Mesendoderm (in vitro differentiated cells): ENCODE measurements at places on chromosomes 12 and 14.
A peak's percentile ranks its signal among the peaks of the same experiment; 100 is the strongest.

DNA sequence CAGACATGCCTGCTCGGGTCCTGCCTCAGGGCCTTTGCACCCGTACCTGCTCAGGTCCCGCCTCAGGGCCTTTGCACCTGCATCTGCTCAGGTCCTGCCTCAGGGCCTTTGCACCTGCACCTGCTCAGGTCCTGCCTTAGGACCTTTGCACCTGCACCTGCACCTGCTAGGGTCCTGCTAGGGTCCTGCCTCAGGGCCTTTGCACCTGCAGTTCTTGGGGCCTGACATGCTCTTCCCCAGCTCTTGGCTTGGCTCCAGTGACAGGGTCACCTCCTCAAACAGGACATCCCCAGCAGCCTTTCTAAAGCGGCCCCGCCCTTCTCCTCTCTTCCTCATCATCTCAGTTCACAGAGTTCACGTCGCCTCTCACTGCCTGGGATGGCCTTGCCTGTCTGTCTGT, 54.9 kb upstream of the NCOR2 start:
- no peak overlapping the region for H3K27ac ChIP-seq
- H3K27me3 ChIP-seq: no peaks in the 10 kb centered on the region
- DNase-seq: no peak
- H3K36me3 ChIP-seq: no peaks in the 10 kb centered on the region
- no peak overlapping the region for H3K4me3 ChIP-seq

DNA sequence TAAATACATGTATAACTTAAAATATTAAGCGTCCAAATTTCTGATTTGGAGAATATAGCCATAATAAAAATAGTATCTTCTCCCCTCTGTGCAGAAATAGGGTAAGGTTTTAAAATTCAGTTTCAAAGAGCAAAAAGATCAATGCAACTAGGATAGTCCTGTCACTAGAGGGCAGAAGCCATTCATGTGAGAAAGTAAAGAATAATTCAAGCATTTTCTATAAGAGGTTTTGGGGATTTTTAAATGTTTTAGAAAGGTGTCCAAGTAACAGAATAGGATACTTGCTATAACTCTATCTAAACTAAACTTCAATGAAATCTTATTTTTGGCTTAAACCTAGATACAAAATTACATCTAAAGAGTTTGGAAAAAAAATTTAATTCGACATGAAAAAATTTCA, 50.3 kb downstream of the ADAMTS20 start:
- no peak overlapping the region for H3K4me3 ChIP-seq

DNA sequence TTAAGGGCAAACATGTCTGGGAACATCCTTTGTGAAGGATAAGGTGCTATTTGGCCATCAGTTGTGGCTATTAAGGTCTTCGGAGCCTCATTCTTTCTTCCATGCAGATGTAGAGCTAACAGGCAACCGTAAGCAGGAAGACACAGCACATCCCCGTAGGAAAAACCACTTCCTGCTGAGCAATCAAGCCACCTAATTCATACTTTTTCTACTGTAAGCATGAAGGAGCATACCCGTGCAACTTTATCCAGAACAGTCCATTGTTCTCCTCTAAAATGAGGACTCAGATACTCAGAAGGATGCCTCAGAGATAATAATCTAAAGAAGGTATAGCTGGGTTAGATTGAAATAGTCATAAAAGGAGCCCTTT, 232.0 kb downstream of the PPM1H start:
- no peaks in the 10 kb centered on the region for H3K36me3 ChIP-seq
- no peaks in the 10 kb centered on the region for H3K27me3 ChIP-seq
- peaks cover 24% of the 10 kb centered on the region for H3K4me1 ChIP-seq
- H3K4me3 ChIP-seq: no peak overlapping the region
- peak; percentile 75 for DNase-seq

DNA sequence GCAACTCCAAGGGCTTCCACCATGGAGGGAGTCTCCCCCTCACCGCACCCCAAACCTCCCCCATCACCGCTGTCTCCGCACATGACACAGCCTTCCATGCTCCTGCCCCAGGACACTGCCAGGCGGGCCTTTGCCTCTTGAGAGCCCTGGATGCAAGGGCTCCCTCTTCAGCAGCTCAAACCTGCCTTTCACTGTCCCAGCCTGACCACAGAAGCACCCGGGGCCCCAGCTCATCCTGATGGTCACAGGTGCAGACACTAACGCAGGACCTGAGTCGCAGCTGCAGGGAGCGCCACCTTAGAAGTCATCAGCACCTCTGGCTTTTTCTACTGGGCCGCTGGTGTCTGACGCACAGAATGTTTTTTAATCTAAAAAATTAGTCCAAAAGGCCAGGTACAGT, 54.0 kb downstream of the SYNE3 start:
- no peak overlapping the region for H3K27ac ChIP-seq
- no peaks in the 10 kb centered on the region for H3K27me3 ChIP-seq
- no peak for DNase-seq

DNA sequence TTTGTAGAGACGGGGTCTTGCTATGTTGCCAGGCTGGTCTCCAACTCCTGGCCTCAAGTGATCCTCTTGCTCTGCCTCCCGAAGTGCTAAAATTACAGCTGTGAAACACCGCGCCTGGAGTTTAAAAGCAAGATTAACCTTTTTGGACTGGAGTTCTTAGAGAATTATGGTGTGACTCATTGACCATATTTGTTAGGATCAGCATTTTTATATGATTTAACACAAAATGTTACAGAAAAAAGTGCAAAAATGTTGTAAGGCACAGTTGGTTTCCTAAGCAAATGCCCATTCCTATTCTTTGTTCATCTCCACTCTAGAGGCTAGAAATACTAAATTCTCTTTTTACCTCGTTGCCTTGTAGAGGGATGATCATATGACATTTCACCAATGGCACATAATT, 27.6 kb downstream of the SLC35E3 start:
- H3K4me1 ChIP-seq: no peaks in the 10 kb centered on the region
- DNase-seq: no peak
- H3K27ac ChIP-seq: no peak overlapping the region
- no peaks in the 10 kb centered on the region for H3K27me3 ChIP-seq
- no peak overlapping the region for H3K4me3 ChIP-seq

DNA sequence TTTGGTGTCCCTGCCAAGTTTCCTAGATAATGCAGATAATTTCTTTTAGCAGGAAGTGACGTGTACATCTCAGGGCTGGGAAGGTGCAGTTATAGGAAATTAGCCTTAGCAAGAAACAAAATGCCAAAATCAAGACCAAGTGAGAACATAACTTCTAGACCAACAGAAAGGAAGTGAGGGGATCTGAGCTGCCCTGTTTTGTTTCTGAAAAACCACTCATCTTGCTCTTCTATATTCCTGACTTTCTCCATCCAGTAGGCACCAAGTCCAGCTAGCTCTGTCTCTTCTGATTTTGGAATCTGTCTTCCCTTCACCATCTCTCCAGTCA, 23.9 kb upstream of the DUSP6 start:
- no peak overlapping the region for H3K4me3 ChIP-seq
- H3K27ac ChIP-seq: no peak overlapping the region
- no peaks in the 10 kb centered on the region for H3K27me3 ChIP-seq

DNA sequence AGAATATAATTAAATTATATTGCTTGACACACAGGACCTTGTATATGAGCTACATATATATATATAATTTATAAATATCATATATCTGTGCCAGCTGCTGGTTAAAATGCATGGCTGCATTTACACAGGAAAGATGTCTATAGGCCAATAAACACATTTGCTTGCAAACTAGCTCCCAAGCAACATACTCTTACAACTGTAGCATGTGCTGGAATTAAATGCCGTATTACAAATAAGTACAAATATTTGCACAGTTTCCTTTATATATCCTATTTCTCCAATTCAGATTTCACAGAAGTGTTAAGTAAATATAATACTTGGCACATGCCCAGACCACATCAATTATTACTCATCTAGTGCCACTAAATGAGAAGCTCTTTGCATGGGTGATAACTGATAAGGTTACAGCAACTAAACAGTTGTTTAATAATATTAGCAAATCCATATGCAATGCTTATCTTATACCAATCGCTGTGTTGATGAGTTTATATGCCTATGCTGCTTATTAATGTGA, 66.7 kb upstream of the E2F7 start:
- no peaks in the 10 kb centered on the region for H3K27me3 ChIP-seq
- H3K4me1 ChIP-seq: no peaks in the 10 kb centered on the region
- H3K36me3 ChIP-seq: no peaks in the 10 kb centered on the region
- H3K27ac ChIP-seq: no peak overlapping the region
- DNase-seq: no peak

DNA sequence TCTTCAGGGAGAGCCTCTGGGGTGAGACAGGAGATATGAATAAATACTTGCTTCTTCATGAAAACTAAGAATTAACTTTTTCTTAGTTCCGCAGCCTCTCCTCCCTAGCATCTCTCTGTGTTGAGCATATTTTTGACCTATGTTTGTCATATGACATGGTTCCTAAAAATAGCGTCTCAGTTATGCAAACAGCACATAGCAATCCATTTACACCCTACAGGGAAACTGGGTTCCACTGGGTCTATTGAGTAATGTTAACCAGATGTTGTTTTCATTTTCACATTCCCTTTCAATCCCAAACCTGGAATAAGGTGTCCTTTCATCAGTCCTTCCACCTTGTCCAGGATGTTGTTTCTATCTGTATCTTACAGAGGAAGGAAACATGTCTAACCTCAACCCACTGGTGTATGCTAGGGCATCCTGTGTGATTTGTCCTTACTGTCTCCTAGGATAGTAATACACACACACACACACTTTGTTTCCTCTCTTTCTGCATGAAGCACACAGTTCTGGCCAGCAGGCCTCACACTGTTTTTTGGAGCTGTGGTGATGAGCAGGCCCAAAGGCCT, 1543.5 kb downstream of the AACS start:
- no peaks in the 10 kb centered on the region for H3K27me3 ChIP-seq
- H3K4me3 ChIP-seq: no peak overlapping the region
- no peaks in the 10 kb centered on the region for H3K4me1 ChIP-seq
- DNase-seq: no peak
- H3K27ac ChIP-seq: no peak overlapping the region

DNA sequence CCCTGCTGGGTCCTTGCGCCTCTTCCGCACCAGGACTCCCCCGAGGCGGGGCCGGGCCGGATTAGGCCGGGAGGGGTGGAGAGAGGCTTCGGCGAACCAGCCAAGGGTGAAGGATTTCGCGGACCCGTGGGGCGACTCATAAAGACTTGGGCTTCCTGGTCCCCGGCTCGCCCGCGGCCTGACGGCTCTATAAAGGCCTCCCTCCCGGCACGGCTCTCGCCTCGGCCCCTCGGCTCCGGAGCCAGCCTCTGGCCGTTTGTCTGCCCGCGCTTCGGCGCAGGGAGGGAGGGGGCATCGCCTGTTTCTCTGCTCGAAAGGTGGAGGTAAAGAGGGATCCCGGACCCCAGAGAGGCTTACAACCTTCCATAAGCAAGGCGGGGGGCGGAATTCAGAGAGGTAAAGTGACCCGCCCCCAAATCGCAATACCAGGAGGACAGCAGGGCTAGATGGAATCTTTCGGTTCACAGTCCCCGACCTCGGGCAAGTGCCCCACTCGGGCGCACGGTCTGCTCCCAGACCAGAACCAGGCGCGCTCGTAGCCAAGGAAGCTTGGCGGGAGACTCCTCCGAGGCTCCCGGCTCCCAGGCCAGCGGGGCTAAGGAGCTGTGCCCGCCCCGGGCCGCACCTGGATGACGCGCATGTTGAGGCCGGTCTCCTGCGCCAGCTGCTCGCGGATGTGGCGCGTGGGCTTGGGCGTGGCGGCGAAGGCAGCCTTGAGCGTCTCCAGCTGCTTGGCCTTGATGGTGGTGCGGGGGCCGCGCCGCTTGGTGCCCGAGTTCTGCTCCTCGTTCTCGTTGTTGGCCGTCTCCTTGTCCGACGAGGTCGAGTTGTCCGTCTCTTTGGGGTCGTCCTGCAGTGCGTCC, 3.9 kb downstream of the LHX5 start:
- no peak overlapping the region for H3K27ac ChIP-seq
- peaks cover 99% of the 10 kb centered on the region for H3K27me3 ChIP-seq
- no peak overlapping the region for H3K4me3 ChIP-seq
- no peak for DNase-seq

- H3K4me1 ChIP-seq: no peaks in the 10 kb centered on the region
- no peak overlapping the region for H3K4me3 ChIP-seq
These were observed 48.2 kb upstream of the TPH2 start for GRCh38 chr12:71890475-71890874.

GRCh38 chr12:114673169-114673833, 10.7 kb downstream of the TBX3 start:
- H3K27ac ChIP-seq: peak overlapping the region; percentile 27
- peaks cover 16% of the 10 kb centered on the region for H3K4me1 ChIP-seq
- H3K36me3 ChIP-seq: peaks cover 21% of the 10 kb centered on the region

GRCh38 chr14:89451229-89451628, 34.2 kb upstream of the FOXN3 start:
- no peak overlapping the region for H3K27ac ChIP-seq
- no peaks in the 10 kb centered on the region for H3K27me3 ChIP-seq
- DNase-seq: no peak
- no peak overlapping the region for H3K4me3 ChIP-seq

DNA sequence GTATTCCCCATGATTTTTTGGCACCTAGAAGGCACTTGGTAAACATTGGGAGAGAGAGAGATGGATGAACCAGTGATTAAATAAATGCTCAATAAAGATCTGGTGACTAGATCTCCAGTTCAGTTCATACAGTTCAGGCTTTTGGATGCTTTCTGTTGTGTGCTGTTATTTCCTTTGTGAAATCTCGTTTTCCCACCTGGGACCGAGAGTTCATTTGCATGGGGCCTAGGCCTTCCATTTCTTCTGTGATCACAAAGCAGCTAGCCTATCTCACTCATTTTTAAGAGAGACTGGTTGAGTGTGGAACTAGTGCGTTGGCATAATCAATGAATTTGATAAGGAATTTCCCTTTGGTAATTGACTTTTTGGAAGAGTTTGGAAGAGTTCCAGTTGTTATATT, 104.0 kb downstream of the VRK1 start:
- no peak overlapping the region for H3K27ac ChIP-seq
- no peaks in the 10 kb centered on the region for H3K4me1 ChIP-seq
- H3K36me3 ChIP-seq: no peaks in the 10 kb centered on the region
- no peak overlapping the region for H3K4me3 ChIP-seq

DNA sequence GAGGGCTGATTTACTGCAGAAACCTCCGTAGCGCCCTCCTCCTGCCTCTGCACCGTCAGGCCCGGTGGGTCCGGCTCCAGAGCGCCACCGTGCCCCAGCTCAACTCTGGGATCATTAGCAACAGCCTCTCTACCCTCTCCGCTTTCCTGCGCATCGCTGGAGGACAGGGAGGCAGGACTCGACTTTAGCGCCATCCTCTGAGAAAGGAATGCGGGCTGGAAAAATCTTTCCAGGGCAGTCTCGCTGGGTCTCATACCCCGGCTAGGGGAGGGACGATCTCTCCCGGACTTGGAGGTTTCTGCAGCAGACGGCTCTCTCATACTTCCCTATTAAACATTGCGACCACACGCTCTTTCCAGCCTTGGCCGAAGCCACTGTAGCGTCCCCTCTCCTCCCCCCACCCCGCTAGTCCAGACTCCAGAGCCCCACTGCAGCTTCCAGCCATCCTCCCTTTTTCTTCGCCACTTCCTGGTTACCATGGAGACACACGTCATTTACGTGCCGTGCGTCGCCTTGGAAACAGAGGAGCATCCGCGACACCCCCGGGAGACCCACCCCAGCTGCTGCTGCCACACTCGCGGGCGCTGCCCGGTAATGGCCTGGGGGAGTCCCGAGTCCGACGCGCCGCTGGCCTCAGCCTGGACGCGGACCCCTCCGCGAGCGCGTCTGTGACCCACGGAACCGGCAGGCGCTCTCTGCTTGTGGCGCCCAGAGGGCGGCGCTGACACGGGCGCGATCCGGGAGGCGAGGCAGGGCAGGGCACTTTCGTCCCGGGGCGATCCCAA, at the start of gene CCDC184:
TSS of gene CCDC184 (plus strand) at position 554 of the 785 bp plus-strand sequence. CDS start 479 bp downstream, outside the sequence.
- peaks cover 24% of the 10 kb centered on the region for H3K27me3 ChIP-seq
- no peak within 1 kb of the TSS for H3K27ac ChIP-seq
- peak; percentile 92 for DNase-seq
- no peaks in the 10 kb centered on the region for H3K36me3 ChIP-seq
- H3K4me3 ChIP-seq: peak within 1 kb of the TSS; percentile 42
- no peaks in the 10 kb centered on the region for H3K4me1 ChIP-seq
